ENCODE measurements at places on chromosomes 1 and 21.

DNA sequence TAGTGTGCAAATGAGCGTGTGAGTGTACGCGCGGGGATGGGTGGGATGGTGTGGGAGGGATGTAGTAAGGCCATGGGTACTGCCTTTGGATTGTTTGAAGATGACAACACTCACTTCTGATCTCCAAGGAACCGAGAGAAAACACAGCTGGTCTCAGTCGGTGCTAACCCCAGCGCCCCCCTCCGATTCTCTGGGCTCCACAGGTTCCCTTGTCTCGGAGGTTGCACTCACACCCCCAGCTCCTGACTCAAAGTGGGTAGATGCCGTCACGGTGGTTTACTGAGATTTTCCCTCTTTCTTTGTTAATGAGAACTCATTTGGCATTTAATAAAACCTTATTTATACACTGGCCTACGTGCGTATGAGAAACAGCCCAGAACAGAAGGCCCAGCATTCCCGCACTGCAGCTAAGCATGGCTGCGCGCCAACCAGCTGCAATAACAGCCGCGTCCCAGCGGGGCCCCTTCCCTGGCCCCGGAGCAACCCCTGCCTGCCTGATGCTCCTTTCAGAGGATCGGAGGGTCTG lies 25.8 kb downstream of the ABCA4 start:
- peak; percentile 54 for DNase-seq

DNA sequence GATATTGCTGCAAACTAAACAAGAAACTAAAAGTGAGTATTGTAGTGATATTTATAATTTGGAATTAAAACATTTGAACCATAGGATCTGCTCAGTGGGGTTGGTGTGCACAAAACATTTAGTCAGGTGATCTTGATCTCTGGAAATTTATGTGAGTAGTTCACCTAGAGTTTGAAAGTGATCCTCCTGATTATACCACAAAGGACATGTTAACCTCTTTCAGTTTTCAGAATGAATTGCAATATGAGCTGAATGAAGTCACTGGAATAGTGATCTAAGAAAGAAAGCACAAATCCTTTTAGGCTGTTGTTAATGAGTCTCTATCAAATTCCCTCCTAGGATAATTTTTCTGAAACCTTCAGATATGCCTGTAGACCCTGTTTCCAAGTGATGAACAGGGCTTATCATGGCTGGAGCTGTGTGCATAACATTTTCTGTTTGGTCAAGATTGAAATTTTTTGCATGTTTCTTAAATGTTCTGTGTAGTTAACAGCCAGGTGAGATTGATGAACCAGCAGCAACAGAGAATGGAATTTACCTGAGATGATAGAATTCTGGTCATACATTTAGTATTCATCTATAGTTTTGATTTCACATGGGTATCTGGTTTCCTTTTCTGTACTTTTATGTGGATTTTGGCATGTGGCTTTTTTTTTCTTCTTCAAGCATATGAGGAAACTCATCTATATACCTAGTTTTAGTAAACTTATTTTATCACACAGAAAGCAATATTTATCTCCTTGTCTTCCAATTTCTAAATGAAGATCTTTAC lies 25.5 kb downstream of the CDC14A start:
- DNase-seq, result no peak

DNA sequence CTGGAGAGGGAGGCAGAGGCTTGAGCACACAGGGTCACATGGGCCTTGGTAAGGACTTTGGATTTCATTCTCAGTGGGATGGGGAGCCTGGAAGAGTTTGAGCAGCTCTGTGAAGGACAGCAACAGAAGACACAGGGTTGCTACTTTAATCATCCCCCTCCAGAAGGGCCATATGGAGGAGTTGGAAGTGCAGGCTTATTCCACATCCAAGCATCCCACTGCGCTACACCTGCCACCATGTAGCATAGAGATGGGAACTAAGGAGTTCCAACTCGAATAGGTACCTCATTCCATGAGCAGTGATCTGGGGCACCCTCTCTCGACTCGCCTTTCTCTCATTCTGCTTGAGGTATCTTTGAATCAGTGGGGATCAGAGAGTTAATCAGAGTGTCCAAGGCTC lies 54.0 kb upstream of the CTTNBP2NL start:
- DNase-seq, result peak; percentile 10

- no peak for DNase-seq
Observed at GRCh38 chr1:62057641-62058290, 136.9 kb upstream of the L1TD1 start.

DNA sequence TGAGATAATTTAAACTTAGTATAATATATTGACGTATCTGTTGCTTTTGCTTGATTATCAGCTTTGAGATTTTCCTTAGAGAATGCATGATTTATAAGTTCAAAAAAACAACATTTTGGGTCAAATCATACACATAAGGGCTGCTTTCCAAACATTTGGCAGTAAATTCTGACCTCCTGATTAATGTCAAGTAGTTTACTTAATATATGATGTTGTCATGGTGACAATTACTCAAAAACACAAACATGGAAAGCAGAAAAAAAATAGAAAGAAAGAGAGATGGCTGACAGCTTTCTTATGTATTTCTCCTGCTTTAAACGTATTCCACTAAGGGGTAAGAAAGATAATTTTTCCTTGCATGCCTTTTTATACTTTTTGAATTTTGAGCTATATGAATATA lies 258.2 kb upstream of the C1orf105 start:
- no peak for DNase-seq

Measured in pons (tissue), 1 donor.